ENCODE measurements at places on chromosomes 2 and 18.

DNA sequence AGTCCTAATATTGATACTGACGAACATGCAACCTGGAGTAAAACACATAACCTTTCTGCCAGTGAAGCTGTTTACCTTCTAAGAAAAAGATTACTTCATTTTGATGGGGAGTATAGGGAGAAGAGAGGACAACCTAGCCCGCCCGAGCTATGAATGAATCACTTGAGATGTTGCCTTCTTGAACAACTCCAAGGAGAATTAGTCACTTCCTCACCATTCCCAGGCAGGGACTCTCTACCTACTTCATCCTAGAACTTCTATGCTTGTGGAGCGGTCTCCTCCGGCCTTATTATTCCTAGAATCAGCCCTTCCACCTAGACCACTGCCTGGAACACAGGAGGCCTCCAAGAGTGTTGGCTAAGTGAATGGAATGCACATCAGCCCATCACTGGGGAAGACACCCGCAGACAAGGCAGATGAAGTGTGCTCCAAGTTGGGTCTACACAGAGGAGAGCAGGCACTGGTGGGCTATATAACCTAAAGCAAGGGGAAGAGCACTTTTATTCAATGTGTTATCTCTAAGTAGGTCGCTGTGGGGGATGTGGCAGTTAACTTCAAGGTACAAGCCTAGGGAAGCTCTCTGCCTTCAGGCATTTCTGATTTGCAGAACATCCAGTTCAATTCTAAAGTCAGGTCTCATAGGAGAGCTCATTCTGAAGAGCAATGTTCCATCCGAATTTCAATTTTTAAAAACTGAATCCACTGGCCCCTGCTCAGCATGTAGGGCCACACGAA lies 57.4 kb downstream of the STK39 start:
- H3K4me1 ChIP-seq, result peaks cover 34% of the 10 kb centered on the region
- H3K4me3 ChIP-seq, result no peak overlapping the region
- H3K27me3 ChIP-seq, result no peaks in the 10 kb centered on the region
- no peaks in the 10 kb centered on the region for H3K36me3 ChIP-seq
- no peak overlapping the region for H3K27ac ChIP-seq
- no peak for DNase-seq

- H3K36me3 ChIP-seq, result peaks cover 21% of the 10 kb centered on the region
- H3K27me3 ChIP-seq, result no peaks in the 10 kb centered on the region
- H3K27ac ChIP-seq, result no peak overlapping the region
- H3K4me1 ChIP-seq, result peaks cover 4% of the 10 kb centered on the region
- no peak overlapping the region for H3K4me3 ChIP-seq
Observed at GRCh38 chr2:241298673-241299072, 16.8 kb downstream of the HDLBP start.

GRCh38 chr18:23181547-23181946 lies 46.3 kb downstream of the CABLES1 start:
- no peaks in the 10 kb centered on the region for H3K27me3 ChIP-seq
- no peaks in the 10 kb centered on the region for H3K36me3 ChIP-seq
- H3K27ac ChIP-seq, result no peak overlapping the region
- no peak overlapping the region for H3K4me3 ChIP-seq

DNA sequence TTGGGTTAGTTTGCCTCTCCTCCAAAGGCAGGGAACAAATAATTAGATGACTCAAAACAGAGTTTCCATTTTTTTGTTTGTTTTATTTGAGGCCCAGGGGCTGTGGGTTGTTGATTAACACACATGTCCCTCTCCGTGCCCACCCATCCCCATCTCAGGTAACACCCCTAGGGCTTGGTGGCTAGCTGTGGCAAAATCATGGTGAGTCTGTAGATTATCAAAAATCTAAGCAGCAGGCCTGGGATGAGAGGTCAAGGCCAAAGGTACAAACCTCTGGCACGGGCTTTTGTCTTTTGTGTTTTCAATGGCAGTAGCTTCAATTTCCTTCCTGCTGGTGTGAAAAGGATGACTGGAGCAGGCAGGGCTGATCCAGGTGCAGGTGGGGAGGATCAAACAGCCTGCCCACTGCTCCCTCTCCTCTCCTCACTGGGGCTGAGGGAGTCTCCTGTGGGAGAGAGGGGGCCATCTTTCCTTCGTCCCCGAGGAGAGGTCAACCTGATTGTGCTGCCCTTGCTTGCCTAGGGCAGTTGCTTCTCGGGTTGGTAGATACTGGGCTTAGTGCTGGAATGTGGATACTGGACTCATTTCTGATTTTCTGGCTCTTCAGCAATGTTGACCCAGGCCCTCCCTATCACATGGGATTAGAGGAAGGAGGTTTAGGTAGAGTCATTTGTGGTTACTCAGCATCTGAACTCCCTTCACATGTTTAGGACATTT lies 31.9 kb upstream of the EML4 start:
- H3K36me3 ChIP-seq, result no peaks in the 10 kb centered on the region
- H3K27me3 ChIP-seq, result peaks cover 8% of the 10 kb centered on the region
- peaks cover 56% of the 10 kb centered on the region for H3K4me1 ChIP-seq
- no peak overlapping the region for H3K4me3 ChIP-seq
- no peak overlapping the region for H3K27ac ChIP-seq

DNA sequence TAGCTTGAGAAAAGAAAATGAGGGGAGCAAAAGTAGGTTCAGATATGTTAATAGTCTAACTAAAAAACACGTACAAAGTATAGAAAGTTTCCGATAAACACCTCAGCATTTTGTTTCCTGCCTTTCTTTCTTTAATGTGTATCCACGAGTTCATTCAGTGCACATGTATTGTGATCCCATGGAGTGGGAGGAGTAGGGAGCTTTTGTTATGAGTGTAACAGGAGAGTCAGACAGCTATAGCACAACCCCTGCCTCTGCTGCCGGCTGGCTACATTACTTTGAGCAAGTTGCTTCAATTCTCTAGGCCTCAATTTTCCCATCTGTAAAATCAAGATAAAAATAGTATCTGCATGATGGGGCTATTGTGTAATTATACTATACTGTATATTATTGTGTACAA lies 249.2 kb upstream of the FIGN start:
- H3K4me3 ChIP-seq, result no peak overlapping the region
- no peaks in the 10 kb centered on the region for H3K4me1 ChIP-seq
- H3K27ac ChIP-seq, result no peak overlapping the region

- no peak for DNase-seq
- H3K4me1 ChIP-seq, result peaks cover 19% of the 10 kb centered on the region
Observed at GRCh38 chr2:23243073-23243659, 141.8 kb upstream of the KLHL29 start.

- H3K27me3 ChIP-seq, result no peaks in the 10 kb centered on the region
- no peak overlapping the region for H3K4me3 ChIP-seq
- no peaks in the 10 kb centered on the region for H3K4me1 ChIP-seq
- no peak overlapping the region for H3K27ac ChIP-seq
- DNase-seq, result no peak
- H3K36me3 ChIP-seq, result peaks cover 44% of the 10 kb centered on the region
Observed at GRCh38 chr2:169623235-169623634, 39.1 kb downstream of the PPIG start.

- H3K27ac ChIP-seq, result no peak overlapping the region
- no peak for DNase-seq
- no peaks in the 10 kb centered on the region for H3K36me3 ChIP-seq
- H3K4me3 ChIP-seq, result no peak overlapping the region
- peaks cover 9% of the 10 kb centered on the region for H3K27me3 ChIP-seq
Observed at GRCh38 chr2:151691631-151692030, 42.6 kb downstream of the NEB start.

GRCh38 chr2:190111166-190111565 lies 48.6 kb upstream of the MSTN start:
- DNase-seq, result no peak
- no peak overlapping the region for H3K4me3 ChIP-seq
- no peaks in the 10 kb centered on the region for H3K36me3 ChIP-seq
- no peaks in the 10 kb centered on the region for H3K4me1 ChIP-seq
- no peak overlapping the region for H3K27ac ChIP-seq
- peaks cover 1% of the 10 kb centered on the region for H3K27me3 ChIP-seq

- DNase-seq, result no peak
- peaks cover 17% of the 10 kb centered on the region for H3K4me1 ChIP-seq
- H3K27ac ChIP-seq, result peak overlapping the region; percentile 17
- no peak overlapping the region for H3K4me3 ChIP-seq
- no peaks in the 10 kb centered on the region for H3K27me3 ChIP-seq
Observed at GRCh38 chr2:69191634-69192033, 178.7 kb downstream of the ANTXR1 start.

DNA sequence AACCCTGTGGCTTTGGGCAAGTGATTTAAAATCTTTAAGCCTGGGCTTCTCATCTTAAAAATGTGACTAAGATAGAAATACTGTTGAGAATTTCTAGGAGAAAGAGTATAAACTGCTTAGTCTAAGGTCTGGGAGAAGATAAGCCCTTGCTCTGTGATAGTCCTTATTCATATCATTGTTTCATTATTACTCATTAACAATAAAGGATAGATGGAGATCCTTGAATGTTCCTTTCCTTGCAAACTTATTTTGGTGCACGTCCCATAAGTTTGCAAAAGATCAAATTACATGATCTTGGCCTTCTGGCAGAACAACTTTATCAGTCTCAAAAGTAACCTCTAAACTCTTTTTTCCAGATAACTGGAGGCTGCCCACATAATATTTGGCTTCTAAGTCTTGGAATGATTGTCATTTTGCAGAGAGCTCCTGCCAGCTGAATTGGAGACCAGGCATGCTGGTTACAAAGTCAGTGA lies 138.3 kb downstream of the FAM124B start:
- H3K4me1 ChIP-seq, result peaks cover 29% of the 10 kb centered on the region
- no peak for DNase-seq
- H3K27ac ChIP-seq, result no peak overlapping the region
- no peaks in the 10 kb centered on the region for H3K36me3 ChIP-seq
- H3K4me3 ChIP-seq, result no peak overlapping the region
- no peaks in the 10 kb centered on the region for H3K27me3 ChIP-seq

- peaks cover 29% of the 10 kb centered on the region for H3K4me1 ChIP-seq
- no peaks in the 10 kb centered on the region for H3K36me3 ChIP-seq
- peaks cover 19% of the 10 kb centered on the region for H3K27me3 ChIP-seq
- no peak overlapping the region for H3K4me3 ChIP-seq
- DNase-seq, result no peak
- H3K27ac ChIP-seq, result no peak overlapping the region
Observed at GRCh38 chr2:46493971-46494250, 14.5 kb downstream of the TMEM247 start.
